ENCODE measurements at places on chromosomes 4 and X.

- DNase-seq, result no peak
Measured at GRCh38 chrX:22616867-22617266, 344.2 kb downstream of the CBLL2 start.

- DNase-seq, result no peak
Measured at GRCh38 chrX:112630187-112630586, 49.6 kb downstream of the LHFPL1 start.

DNA sequence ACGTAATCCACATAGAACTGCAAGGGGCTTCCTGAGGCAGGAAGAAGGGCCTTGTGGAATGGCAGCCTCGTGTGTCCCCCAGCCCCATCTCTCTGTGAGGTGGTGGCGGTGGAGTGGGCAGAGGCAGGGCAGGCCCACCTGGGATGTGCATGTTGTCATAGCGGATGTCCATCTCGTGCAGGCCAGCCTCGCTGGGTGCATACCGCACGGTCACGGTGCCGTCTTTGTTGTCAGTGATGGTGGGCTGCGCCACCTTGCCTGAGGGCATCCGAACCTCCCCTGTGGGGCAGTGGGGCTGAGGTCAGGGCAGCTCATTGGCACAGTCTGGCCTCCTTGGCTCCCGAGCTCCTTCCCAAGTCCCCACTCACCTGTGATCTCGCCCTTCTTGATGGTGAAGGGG, 20.4 kb downstream of the FLNA start:
- DNase-seq, result no peak

GRCh38 chrX:67787196-67787595, 243.4 kb downstream of the AR start:
- DNase-seq, result peak; percentile 11

GRCh38 chr4:52789774-52790173, 38.5 kb upstream of the ERVMER34-1 start:
- DNase-seq, result no peak

- DNase-seq, result no peak
Measured at GRCh38 chr4:113094802-113095201, 45.3 kb downstream of the ANK2 start.
